ENCODE measurements at places on chromosomes 7 and 10.

DNA sequence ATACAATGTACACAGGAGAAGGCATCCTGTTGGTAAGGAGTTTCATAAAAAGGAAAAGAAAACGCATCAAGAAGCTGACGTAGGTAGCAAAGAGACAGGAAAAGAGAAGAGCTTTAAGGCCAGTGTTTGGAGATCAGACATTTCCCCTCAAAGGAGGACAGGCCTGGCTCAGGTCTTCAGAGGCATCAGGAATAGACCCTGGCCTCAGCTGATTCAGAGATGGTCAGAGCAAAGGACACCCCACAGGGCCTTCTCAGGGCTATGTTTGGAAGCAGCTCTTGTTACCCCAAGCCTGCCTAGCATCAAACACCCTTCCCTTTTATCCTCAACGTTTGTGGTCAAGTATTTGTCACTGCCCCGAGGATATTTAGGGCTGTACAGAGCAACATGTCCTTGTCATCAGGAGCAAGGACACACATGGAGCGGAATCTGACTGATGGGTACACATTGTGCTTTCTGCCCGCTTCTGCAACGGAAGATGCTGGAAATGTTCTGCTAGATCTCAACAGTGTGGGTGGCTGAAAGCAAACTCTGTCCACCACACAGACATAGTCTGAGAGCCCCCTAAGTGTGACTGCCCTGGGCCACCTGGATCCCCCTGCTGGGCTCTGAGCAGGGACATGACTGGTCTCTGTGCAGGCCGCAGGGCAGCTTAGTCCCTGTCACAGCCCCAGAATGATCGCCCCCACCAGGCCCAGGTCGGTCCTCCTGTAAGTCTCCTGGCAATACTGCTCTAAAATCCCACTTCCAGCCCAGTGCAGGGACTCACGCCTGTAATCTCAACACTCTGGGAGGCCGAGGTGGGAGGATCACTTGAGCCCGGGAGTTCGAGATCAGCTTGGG is 1.0 kb upstream of the ZDHHC4 start:
- DNase-seq: no peak

- no peak for DNase-seq
Observed at GRCh38 chr7:126937171-126937570, 315.6 kb downstream of the GRM8 start.

DNA sequence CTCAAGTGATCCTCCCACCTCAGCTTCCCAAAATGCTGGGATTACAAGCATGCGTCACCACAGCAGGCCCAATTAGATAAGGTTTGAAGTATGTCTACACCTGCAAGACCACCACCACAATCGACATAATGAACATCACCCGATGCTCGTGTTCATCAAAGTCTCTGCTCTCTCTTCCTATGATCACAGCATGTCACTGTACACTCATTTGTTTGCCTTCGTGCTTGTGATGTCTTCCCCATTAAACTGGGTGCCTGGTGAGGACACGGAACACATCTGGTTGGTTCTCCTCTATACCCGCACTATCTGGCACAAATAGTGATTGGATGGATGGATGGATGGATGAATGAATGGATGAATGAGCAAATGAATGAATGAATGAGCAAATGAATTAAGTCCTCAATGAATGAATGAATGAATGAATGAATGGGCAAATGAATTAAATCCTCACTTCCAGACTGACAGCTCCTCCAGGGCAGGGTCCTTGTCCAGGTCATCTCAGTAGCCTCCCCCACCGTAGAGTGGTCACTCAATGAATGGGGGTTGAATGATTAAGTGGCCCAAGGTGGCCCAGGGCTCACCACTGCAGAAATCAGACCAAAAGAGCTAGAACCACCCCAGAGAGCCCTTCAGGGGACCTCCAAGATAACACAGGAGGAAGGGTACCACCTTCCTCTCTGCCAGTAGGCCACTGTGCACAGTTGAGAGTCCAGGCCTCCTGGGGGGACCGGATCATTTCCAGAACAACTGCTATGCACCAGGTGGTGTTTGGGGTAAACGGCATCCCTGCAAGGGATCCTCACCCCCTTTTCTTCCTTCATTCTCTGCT is 101.9 kb upstream of the TNRC18 start:
- DNase-seq: no peak

DNA sequence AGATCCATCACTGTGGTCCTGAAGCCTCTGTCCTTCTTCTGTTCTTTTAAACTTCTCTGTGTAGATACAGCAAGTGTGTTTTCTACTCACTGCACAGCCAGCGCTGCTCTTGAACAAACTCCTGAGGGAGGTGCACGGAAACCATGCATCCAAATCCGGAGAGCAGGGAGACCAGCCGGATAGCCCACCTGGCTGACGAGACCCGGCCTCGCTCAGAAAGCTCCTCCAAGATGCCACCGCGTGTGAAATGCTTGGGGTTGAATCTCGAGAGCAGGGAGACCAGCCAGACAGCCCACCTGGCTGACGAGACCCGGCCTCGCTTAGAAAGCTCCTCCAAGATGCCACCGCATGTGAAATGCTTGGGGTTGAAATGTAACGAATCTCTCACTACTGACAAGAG is 602.0 kb downstream of the PTPRN2 start:
- no peak for DNase-seq

- DNase-seq: no peak
Observed at GRCh38 chr7:4299431-4299830, 382.7 kb upstream of the FOXK1 start.
